CD8-positive, alpha-beta T cell (primary cell): ENCODE measurements at places on chromosomes 6 and 20.

GRCh38 chr20:20391766-20392165 lies 23.9 kb downstream of the INSM1 start:
- no peak for DNase-seq

DNA sequence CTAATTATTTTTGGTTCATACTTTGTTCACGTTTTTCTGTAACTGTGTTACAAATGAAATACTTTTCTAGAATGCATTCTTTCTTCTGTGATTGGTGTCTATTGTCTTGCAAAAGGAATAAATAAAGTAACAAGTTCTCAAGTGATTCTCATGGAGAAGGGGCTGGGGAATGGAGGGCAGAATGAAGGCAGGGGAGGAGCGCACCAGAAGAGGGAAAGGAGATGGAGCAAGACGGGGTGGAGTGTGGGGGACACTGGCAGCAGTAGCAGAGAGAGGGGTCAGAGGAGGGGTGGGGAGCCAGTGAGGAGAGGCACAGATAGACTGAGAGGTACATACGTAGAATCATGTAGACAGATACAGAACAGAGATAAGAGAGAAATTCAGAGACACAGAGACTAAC lies 136.5 kb downstream of the CARMIL1 start:
- DNase-seq, result no peak

DNA sequence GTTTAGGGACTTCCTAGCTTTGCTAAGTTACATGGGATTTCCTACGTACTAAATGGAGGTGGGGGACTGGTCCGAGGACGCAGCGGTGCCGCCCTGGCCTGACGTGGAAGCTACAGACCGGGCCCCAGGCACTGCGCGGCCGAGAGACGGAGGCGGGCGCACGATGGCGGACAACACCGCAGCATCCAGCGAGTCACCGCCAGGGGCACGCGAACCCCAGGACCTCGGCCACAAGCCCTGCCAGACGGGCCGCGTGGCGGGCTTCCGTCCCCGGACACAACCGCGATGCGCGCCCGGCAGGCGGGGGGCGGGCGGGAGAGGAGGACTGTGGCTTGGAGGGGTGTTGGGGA lies 1516.9 kb upstream of the DEFB115 start:
- no peak for DNase-seq

- DNase-seq, result no peak
Measured at GRCh38 chr6:117397536-117398227, 28.1 kb downstream of the ROS1 start.

- DNase-seq, result no peak
Measured at GRCh38 chr6:33954453-33954852, 150.7 kb upstream of the MLN start.

GRCh38 chr20:64037498-64038213 lies 1.7 kb downstream of the C20orf204 start:
- DNase-seq, result no peak
